ENCODE measurements at places on chromosomes 11 and 22. TPM values are rescaled to one million over a fixed set of nuclear protein-coding genes. Genes with fewer than 3 reads are reported as not detected.

GRCh38 chr11:7252683-7253213, 1.0 kb downstream of the SYT9 start:
- DNase-seq, result no peak

GRCh38 chr11:14698771-14699170, 55.2 kb downstream of the PDE3B start:
- DNase-seq, result no peak

DNA sequence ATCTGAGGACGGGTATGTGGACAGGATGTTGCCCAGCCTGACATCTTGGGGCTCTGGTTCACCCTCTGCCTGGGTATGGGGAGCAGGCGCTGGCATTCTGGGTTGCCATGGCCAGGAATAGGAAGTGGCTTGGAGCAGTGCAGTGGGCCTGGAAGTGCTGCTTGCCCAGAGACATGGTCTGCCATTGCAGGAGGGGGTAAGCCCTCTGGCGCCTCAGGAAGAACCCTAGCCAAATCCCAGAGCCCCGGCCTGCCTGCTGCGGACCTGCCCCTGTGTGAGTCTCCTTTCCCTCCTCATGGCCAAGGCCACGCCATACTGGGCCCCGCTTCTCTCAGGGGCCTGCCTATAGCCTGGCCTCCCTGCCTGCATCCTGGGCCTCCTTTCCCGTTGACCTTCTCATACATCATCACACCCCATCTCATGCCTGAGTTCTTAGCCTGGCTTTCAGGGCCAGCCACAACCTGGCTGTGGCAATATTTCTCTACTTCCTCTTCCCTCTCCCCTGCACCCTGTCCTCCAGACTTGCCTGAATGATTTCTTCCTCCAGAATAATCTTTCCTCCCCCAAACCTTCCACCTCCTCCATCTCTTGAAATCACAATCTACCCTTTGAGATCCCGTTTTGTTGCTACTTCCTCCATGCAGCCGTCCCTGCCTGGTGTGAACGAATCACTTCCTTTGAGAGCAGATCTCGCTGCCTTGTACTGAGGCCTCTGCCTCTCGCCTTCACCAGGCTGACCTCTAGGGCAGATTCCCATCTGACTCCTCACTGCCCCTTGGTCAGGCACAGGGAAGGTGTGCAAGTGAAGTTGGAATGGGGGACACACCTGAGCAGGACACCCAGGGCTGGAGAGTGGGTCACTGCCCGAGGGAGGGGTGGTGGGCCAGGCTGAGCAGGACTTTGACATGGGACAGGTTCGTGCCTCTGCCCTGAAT, 5.2 kb downstream of the CAPN5 start:
- peak; percentile 40 for DNase-seq

- DNase-seq, result no peak
These were observed 110.6 kb downstream of the ETS1 start for GRCh38 chr11:128476729-128477128.

GRCh38 chr11:106625566-106625965, 392.7 kb downstream of the GUCY1A2 start:
- DNase-seq, result no peak

DNA sequence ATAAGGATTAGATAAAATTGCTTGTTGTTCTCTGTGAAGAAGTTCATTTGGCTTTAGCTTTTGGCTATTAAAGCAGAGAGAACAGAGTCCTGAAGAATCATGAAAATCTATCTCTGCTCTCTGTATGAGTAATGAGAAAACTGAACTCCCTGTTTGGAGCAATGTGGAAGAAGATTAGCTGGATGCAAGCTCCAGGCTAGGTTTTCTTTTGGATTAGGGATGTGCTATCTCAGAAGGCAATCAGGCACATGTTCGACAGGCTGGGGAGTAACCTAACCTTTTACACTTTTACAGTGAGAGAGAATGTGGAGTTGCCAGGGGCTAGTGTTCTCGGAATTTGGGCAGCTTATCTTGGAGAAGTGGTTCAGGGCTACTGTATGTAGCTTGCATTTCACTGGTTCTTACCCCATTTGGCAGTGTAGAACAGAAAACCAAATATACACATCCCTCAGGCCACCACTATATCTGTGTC, 8.5 kb upstream of the SLN start:
- DNase-seq, result no peak

DNA sequence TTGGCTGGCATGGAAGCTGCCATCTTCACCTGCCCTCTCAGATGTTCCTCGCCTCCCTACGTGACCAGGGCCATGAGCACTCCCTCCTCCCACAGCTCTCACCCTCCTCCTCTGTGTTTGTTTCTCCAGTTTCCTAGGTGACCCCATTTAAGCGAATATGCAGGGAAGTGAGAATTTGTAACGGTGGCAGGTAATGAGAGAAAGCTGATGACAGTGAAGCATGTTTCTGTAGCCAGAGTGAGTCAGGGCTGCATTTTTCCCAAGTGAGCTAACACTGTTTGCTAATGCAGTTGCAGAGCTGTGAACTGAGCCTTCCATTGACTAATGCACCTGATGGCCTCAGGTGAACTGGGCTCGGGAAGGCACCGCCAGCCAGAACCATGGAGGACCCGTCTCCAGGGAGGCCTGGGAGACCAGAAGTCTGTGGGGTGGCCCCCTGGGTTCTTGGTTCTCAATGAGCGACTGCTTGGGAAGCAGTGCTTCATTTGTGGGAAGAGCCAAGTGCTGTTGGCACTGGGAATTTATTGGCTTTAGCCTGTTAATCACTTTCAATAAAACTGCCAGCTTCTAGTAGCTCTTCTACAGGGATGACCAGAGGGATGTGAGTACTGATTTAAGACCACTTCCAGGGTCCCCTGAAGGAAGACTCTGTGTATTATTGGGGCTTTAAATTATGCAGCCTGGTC, 64.5 kb downstream of the BARX2 start:
- DNase-seq, result no peak

DNA sequence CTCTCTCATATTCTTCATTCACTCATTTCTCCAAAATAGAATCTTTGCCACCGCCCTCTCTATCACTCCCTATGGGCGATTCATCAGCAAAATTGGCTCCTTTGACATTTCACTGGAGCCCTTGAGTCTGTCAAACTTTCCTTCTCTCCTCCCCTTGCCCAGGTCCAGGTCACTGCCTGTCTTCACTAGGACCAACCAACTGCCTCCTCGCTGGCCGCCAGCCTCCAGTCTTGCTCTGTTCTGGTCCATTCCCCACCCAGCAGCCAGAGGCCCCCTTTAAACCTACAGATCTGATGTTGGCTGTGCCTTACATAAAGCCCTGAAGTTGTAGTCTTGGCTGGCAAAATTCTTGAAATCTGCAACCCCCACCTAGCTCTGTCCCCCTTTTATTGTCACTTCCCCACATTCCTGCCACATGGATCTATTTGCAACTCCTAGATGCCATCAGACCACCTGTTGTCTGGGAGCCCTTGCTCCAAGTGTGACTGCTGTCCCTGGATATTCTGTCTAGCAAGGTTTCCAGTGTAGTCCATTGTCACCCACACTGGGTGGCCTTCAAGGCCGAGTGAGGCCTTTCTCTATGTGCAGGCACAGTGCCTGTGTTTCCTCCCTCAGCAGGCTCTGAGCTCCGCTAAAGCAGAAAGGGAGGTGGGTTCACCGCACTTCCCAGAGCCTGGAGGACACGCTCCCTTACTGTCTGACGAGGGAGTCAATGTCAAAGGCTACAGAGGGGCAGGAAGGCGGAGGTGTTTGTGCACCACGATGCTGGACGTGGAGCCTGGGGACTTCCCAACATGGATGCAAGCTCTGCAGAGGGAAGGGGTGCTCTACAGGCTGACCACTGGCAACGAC, 25.5 kb downstream of the MYEOV start:
- no peak for DNase-seq

DNA sequence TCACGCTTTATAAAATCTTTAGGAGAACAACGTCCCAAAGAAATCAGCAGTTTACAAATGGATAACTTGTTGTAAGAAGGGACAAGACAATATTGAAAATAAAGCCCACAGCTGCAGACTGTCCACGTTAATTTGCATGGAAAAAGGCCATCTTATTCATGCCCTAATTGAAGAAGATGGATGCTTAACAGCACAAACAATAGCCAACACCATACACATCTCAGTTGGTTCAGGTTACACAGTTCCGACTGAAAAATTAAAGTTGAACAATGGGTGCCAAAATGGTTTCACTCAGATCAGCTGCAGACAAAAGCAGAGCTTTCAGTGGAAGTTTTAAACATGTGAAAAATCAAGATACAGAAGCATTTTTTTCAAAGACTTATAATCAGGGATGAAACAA, 314.2 kb downstream of the RAB38 start:
- no peak for DNase-seq

DNA sequence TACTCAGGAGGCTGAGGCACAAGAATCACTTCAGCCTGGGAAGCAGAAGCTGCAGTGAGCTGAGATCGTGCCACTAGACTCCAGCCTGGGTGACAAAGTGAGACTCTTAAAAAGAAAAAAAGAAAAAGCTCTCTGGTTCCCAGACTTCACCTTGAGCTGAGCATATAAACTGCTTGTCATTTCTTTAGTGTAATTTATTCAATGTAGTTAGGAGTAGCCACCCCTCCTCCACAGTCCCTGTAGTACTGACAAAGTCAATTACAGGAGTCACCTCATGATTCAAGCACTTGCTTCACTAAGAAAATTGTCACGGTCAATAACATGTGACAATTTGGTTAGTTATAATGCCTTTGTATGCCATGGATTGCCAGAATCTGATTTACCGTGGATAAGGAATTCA, 7.2 kb downstream of the OR4D10 start:
- DNase-seq, result no peak

DNA sequence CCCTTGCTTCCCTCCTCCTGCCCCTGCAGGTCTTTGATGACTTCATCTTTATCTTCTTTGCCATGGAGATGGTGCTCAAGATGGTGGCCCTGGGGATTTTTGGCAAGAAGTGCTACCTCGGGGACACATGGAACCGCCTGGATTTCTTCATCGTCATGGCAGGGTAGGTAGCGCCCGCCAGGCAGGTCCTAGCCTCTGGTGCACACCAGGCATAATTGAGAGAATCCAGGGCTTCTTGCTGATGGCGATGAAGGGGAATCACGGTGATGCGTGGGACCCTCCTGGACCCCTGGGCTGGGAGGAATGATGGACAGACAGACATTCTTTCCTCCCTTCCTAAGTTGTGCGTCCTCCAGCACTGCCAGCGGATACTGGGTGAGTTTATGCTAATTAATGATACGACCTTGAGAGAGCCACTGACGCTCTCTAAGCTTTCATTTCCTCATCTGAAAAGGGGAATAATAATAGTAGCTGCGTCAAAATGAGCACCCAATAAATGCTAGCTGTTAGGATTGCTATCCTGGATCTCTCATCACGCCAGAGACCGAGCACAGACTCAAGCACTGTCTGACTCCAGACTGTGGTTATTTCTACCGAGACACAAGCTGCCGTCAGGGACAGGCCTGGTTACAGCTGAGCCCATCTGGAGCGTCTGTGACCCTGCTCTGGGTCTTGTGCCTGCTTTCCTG, 30.1 kb downstream of the CACNA1I start:
- DNase-seq, result no peak

DNA sequence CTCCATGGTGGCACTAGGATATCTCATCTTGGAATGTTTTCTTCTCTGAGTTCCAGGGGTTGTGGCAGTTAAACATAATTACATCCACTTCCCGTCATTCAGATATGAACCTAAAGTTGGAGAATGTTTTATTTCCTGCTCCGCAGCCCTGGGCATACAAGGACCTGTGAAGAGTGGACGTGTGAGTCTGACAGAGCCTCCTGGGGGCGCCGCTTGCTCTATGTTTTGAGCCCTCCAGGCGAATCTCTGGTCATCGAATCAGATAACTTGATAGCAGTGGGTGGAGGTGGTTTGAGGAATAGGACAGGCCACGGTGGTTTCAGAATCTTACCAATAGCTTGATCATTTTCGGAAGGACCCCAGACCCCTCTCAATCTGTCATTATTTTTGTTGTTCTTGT, 174.2 kb downstream of the NTM start:
- no peak for DNase-seq

DNA sequence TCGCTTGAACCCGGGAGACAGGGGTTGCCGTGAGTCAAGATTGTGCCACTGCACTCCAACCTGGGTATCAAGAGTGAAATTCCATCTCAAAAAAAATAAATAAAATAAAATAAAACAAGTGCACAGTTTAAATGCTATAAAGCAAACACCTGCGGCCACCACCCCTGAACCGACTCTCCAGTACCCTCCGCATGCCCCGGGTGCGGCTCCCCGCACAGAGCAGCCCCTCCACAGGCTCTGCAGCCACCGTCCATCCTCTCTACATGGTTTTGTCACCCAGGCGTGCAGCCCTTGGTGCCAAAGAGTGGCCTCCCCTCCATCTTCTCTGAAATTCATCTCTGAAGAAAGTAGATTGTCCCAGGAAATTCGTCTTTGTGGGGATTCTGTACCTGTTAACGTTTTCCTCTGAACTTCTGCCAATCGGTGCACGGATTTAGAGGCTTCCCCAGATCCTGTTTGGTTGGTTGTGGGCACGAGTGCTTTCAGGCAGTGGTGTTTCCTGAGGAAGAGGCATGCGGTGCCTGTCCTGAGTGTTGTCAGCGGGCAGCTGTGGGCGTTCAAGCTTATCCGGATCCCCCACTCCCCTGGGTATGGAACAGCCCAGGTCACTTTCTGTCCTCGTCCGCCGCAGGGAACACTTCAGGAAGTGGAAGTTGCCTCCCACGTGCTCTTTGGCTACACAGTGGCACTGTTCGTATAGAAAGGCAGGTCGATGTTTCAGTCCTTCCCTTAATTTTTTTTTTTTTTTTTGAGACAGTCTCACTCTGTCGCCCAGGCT, 4.1 kb downstream of the MIOX start:
- DNase-seq, result no peak

DNA sequence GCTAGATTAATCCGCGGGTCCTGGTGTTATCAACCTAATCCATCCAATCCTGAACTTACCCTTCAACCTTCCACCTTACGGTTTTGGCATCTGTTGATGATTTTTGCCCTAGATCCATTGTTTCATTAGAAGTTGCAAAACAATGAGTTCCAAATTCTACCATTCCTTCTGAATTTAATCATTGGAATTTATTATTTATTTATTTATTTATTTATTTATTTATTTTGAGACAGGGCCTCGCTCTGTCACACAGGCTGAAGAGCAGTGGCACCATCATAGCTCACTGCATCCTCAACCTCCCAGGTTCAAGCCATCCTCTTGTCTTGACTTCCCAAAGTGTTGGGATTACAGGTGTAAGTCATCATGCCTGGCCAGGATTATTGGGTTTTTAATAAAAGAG, 20.3 kb upstream of the VPS37C start:
- no peak for DNase-seq

OSBPL5 gene
- 69.1 TPM for total RNA-seq

C11orf52 gene
- total RNA-seq, result 5.2 TPM

TPBGL gene
- 0.36 TPM for total RNA-seq

PTPRCAP gene
- 2.9 TPM for total RNA-seq

B3GAT1 gene
- total RNA-seq, result 0.16 TPM

SPTBN2 gene
- total RNA-seq, result 16.5 TPM

APOL4 gene
- total RNA-seq, result 10.5 TPM

ABTB2 gene
- total RNA-seq, result 11.4 TPM

CD3G gene
- total RNA-seq, result 3.0 TPM

LINC01488 gene
- not detected for total RNA-seq

MS4A4E gene
- 1.0 TPM for total RNA-seq

SLC22A9 gene
- total RNA-seq, result not detected

RASD2 gene
- 29.8 TPM for total RNA-seq

TOM1 gene
- total RNA-seq, result 49.5 TPM
